ENCODE measurements at places on chromosomes 7 and 10.

GRCh38 chr10:126561294-126561920 lies 109.1 kb downstream of the C10orf90 start:
- DNase-seq = no peak

DNA sequence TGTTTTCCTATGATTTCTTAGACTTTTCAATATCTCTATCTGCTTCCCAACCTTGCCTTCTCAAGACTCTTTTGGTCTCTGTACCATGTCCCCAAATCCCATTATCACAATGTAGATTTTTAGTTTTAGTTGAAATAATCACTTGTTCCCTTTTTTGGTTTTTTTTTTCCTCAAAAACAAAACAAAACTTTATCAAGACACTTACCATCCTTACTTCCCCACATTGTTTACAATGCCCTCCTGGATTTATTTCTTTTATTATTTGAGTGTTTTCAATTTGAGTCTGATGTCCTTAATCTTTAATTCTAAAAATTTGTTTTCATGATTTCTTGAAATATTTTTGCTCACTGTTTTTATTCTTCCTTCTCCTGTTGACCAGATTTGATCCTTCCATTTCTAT lies 112.6 kb downstream of the CPED1 start:
- DNase-seq = no peak

GRCh38 chr7:67621704-67622103 lies 625.1 kb downstream of the TYW1 start:
- no peak for DNase-seq

DNA sequence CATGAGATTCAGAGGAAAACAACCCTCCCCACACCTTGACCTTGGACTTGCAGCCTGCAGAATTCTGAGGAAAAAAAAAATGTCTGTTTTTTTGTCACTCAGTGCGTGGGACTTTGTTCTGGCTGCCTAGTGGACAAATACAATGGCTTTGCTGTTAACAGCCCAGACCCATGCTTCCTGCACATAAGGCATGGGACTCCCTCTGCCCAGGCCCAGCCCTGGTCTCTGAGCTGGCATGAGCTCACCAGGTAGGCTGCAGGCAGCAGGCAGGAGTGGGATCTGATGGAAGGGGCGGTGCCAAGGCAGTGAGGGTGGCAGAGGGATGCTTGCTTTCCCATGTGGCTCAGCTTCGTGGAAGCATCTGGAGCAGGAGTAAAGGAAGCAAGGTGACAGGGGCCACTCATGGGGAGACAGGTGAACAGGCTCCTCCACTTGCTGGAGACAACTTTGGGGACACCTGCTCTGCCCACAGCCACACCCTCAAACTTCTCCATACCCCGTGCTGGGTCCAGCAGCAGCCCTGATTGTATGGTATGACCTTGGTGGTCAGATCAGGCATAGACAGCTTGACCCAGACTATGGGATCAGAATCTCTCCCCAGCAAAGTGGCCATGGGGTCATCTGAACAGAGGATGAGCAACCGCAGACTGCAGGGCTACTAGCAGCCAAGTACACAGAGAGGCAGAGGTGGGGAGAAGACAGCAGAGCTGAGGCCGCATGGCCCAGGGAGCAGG lies 27.0 kb downstream of the ANXA8 start:
- DNase-seq = no peak

DNA sequence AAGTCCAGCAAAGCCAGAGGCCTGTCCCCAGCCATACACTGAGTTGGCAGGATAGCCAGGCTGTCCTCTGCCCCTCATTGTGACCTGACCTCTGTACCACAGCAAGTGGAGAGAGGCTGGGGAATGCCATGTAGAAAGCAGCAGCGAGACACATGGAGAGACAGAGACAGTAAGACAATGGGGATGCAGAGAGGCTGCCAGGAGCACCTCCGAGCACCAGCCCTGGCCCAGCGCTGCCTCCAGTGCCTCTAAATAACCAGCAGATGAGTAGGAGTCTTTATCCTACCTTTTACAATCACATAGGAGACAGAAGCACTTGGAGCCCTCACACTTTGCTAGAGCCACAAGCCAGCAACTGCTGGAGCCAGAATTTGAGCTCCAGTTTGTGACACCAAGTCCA lies 8.1 kb downstream of the GDF2 start:
- DNase-seq = no peak

DNA sequence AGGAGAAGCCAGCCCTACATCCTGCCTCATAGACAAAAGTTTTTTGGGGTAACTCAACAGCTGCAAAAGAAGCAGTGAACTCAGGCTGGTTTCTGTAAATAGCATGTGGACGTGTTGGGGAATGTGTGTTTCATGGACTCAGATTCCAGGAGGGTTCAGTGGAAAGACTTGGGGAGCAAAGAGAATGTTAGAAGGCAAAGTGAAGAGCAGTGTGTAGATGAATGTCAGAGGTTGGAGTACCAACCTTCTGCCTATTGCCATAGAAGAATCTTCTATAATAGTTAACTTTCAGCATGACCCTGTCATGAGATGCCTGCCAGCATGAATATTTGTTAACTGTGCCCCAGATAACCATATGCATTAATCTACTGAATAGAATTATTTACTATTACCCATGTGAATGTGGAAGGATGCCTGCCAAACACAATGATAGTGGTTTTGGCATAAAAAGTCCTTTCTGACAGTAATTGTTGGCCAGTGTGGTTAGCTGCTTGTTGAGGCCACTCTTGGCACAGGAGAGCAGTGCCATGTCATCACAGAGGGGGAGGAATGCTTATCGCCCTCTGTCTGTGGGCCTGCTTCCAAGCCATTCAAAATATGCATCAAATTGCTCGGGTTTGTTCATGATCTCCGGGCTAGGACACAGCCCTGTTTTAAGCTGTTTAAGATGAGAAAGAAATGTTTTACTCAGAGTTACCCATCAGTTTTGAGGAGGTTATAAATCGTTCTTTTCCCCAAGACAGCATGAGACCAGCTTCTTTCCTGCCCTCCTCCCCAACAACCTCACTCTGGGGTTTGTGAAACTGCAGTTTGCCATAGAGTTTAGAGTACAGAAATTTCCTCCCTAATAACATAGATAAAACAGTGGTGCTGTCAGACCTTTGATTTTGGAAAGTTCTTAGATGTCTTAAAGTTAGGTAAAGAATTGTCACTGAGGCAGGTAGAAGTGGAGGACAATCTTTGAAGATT lies 165.3 kb downstream of the WNT2 start:
- DNase-seq = no peak

GRCh38 chr10:106957823-106958588 lies 206.5 kb downstream of the SORCS1 start:
- DNase-seq = peak; percentile 43
